AG04449 (cell line): ENCODE measurements at places on chromosomes 5 and 9.
A peak's percentile ranks its signal among the peaks of the same experiment; 100 is the strongest.

DNA sequence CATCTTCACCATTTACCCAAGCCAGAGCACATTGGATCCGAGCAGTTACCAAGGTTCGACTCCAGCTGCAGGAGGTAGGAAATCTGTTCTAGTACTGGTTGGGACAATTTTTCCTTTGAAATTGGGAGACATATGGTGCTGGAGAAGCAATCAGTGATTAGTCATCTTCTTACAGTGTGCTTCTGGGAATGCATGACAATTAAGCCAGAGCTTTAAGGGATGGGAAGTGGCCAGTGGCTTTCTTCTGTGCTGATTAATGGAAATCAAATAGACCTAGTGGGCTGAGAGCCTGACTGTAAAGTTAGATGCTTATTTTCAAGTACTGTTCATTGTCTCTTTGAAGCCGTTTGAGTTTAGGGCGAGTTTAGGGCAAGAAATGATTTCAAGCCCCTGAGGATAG lies 152.1 kb downstream of the UNC13B start:
- DNase-seq: no peak

DNA sequence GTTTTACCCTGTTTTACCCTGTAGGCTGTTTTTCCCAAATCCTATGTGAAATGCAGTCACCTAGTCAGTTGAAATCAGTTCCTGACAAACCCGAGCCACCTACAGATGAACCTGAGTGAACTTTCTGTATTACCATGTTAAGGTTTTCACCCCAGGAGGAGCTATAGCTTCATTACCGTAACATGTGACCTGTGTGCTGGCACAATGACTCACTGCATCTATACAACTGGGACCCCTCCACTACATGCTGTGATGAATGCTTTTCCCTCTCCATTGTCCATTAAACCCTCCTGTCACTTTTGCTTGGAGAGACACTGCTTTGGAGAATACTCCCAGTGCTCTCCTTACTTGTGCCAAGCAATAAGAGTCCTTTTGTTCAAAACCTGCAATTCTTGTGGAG lies 1974.8 kb downstream of the EFNA5 start:
- no peak for DNase-seq

- no peak for DNase-seq
Measured at GRCh38 chr5:40787986-40788385, 10.2 kb downstream of the PRKAA1 start.

- DNase-seq: no peak
Measured at GRCh38 chr9:31574006-31574765, 810.3 kb upstream of the ACO1 start.

GRCh38 chr5:126395605-126396004 lies 27.6 kb upstream of the GRAMD2B start:
- DNase-seq: no peak

GRCh38 chr9:14768405-14769229 lies 46.1 kb upstream of the CER1 start:
- no peak for DNase-seq

- DNase-seq: no peak
Measured at GRCh38 chr5:174411479-174411819, 312.9 kb upstream of the MSX2 start.

DNA sequence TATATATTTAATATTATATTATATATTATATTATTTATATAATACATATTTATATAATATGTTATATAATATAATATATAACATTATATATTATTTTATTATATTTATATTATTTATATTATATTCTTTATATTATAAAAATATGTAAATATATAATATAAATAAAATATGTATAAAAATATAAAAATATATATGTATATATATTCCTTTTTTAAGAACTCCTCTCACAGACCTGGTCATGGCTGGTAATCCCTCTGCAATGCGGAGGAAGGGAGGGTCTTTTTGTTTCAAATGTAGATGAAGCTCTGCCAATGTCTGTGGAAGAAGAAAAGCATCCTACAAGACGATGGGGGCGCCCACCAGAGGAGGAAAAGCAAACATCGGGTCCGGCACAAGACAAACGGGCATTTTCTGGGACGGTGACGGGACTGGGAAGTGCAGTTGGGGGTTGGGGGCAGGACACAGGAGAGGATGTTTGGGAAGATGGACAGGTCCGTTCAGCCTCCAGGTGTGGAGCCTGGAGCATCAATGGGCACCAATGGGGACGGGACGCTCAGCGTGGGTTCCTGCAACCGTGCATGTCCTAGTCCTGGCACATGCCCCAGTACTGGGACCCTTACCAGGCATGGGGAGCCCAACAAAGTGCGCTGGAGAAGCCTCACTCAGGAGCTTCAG lies 194.0 kb downstream of the IRX1 start:
- DNase-seq: no peak

GRCh38 chr9:131635285-131635684 lies 90.0 kb downstream of the PRRT1B start:
- DNase-seq: peak; percentile 90

DNA sequence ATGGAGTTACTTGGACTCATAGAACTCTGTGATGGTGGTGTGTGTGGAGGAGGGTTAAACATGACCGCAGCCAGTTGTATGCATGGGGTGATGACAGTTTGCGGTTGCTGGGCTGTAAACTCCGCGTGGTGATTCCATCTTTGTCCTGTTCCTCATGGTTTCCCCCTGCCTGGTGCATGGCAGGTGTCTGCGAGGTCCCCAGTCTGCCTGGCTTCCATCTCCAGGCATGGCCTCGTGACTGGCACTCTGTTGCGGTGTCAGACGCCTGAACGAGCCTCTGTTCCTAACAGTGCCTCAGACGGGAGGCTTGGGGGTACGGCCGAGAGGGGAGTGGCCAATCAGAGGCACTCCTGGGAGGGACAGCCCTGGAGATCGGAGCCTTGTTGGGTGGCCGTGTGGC lies 33.9 kb upstream of the SH3PXD2B start:
- DNase-seq: no peak

GRCh38 chr5:50726475-50727148 lies 60.2 kb downstream of the PARP8 start:
- no peak for DNase-seq

DNA sequence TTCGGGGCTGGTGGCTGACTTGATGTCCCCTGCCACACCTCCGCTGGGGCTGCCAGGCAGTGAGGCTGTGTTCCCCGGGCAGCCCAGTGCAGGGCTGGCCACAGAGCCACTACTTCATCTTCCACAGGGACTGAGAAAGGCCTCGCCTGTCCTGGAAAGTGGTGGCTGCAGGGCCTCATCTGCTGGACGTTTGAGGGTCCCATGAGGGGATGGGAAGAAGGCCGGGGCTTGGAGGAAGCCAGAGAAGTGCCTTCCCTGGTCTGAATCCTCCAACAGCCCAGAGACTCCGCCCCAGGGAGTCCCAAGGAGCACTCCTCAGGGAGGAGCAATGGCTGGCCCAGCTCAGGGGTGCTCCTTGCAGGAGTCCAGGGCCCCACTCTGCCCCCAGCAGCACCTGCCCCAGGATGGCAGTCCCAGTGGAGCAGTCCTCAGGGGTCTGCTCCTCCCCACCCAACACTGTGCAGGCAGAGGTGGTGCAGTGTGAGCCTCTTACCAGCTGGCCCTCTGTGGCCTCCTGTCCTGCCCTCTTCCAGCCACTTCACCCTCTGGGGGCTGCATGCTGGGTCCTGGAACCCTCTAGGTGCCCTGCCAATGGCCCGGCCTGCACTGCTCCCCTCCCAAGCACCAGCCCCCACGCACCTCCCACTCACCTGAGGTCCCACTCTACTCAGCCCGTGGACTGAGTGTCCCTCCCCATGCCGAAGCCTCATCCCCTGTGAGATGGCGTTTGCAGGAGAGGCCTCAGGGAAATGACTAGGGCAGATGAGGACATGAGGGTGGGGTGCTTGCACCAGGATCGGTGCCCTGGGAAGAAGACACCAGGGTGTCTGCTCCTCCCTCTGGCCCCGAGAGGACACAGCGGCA lies 47.3 kb upstream of the COL5A1 start:
- no peak for DNase-seq

DNA sequence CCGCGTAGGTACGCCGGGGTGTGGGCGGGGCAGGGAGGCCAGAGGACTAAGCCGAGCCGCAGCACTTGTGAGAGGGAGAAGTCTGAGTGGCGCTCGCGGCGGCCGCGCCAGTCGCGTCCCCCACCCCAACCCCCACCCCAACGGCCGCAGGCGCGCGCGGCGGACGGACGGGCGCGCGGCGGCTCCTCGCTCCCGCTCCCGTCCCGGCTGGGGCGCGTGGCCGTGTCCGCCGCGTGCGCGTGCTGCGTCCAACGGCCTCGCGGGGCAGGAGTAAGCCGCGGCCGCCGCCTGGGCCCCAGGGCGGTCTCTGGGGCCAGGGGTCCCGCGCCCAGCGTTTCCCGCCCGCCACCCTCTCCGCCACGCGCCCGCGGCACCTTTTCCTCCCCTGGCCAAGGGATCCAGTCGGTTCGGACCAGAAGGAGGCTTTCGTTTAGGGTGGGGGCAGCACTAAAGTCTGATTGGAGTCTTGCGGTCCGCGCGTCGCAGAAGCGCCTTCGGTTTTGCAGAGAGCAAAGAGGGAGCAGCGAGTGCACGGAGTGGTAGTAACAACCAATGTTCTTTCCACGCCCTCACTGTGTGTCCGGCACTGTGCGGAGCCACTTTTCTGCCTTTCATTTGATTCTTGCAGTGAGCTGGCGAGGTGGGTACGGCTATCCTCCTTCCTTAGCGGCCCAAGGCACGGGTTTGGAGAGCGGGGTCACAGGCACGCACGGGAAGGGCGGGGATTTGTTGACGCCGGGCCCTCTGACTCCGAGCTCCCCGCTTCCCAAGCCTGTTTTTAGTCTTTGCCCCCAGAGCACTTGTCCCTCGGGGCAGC lies 483 bp downstream of the G3BP1 start:
- DNase-seq: no peak

- no peak for DNase-seq
Measured at GRCh38 chr5:126300293-126300692, 122.9 kb upstream of the GRAMD2B start.

GRCh38 chr9:93010704-93011103 lies 47.8 kb upstream of the SUSD3 start:
- DNase-seq: no peak

DNA sequence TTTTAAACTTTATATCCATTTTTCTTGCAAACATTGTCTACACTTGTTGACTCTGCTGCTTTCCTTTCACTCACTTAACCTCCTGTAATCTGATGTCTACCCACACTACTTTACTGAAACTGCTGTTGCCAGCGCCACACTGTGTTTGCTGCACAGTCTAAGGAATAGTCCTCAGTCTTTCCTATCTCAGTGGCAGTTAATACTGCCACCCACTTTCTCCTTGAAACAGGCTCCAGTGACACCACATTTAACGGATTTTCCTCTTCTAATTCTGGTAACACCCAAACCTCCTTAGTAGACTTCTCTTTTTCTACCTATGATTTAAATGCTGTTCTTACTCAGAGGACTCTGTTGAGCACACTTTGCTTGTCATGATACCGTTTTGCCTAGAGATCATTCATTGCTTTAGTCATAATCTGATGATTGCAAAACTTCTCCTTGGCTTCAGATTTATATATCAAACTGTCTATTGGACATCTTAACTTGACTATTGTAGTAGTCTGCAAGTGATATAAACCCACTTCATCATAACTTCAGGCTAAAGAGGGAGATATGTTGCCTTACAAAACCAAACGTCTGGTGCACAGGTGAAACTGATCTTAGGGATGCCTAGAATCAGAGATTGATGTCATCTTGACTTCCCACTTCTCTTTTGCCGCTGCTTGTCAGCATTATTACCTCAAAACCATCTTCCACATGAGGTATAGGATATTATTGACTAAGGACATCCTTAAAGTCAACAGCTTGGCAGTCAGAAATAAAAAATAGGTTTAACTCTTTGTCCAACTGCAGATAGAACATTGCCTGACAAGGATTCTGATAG lies 94.1 kb downstream of the CDC42SE2 start:
- DNase-seq: no peak

DNA sequence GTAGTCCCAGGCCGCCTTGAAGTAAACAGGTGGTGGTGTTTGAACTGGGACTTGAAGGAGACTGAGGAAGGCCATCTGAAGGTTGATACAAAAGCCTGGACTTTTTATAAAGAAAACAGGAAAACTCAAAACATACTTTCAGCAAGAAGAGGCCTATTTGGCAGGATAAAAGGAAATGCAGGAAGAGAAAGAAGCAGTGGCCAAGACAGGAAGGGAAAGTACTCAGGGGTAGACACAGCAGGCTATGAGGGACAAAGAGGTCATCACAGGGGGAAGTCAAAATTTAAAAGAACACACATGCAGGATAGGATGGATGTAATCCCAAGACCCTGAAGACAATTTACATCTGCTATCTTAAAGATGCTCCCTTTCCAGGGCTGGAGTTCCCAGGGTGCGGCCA lies 13.0 kb downstream of the TLE1 start:
- no peak for DNase-seq

DNA sequence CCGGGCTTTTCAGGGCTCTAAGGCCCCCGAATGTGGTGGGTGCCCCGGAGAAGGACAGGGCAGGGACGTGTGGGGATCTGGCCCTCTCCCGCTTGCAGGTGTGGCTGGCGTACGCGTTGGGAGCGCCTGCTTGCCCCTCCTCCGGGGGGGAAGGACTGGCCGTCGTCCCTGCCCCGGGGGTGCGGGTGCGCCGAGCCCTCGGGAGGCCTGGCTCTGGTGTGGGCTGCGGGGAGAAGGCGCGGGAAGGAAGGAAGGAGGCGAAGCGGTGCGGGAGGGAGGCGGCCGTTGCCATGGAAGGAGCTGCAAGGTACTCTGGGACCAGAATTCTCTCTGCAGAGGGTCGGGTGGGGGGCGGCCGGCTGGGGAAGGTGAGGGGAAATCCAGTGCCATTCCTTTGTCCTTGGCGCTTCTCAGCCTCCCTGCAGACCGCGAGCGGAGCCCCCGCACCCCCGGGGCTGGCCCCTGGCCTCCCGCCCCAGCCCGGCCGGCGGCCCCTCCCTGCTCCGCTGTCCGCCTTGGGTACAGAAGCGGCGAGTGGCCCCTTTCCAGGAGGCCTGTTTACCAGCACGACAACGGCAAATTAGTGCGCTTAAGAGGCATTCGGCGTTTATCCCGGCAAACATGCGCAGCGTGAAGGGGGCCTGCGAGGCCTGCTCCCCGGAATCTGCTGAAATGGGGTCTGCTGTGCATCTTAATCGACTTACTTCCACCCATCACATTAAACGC lies 67.1 kb upstream of the UNC5A start:
- no peak for DNase-seq

DNA sequence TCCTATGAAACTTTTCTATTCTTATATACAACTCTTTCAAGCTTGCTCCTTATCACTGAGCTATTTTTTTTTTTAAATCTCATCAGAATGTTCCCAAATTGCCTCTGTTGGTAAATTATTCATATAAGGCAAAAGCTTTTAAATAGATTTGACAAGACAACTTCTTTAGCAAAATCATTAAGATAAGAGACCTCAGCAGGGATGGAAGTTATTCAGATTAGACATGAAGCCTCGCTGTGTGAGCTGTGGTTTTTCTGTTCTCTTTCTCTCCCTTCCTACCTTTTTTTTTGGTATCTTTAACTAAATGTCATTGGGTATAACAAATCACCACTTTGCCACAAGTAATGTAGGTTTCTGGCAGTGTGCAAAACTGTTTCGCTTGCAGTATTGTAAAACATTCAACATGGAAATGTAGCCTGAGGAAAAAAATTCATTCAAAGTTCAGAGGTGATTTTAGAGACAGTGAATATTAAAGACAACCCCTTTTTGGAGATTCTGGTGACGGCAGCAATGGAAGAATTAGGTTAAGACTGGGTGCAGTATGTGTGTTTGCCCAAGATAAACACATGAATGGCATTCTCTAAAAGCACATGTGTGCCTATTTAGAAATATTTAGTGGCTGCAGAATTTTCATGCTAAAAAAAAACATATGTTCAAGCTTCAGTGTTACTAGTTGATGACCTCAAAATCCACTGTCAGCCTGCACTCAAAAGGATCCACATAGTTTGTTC lies 467.1 kb downstream of the ZNF608 start:
- no peak for DNase-seq
